DMS153 (cell line): ENCODE measurements at places on chromosomes 4 and X.

GRCh38 chr4:158322109-158322508 lies 111.8 kb downstream of the TMEM144 start:
- no peak for DNase-seq

GRCh38 chr4:102139932-102140331 lies 205.3 kb downstream of the SLC39A8 start:
- peak; percentile 13 for DNase-seq

DNA sequence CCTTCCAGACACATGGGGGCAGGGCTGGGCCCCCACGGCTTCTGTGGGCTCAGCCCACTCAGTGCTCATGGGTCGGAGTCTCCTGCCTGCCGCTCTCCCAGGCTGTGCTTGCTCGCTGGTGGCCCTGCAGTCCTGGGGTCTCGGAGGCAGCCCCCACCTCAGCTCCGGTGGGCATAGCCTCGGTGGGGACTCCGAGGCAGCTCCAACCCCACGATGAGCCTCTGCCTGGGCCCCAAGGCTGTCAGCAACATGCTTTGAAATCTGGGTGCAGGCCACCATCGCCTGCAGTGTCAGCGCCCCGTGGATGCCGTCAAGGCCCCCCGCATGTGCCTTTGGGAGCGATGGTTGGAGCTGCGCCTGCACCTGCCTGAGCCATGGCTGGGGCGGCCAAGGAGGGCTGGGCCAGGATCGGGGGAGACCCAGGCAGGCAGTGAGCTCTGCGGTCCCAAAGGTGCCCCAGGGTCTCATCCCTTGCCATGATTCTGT lies 30.2 kb upstream of the SPON2 start:
- DNase-seq, result no peak

- DNase-seq, result no peak
Observed at GRCh38 chr4:77834403-77834802, 15.2 kb upstream of the CNOT6L start.

GRCh38 chrX:129115104-129115503 lies 408.2 kb downstream of the SMARCA1 start:
- peak; percentile 42 for DNase-seq

DNA sequence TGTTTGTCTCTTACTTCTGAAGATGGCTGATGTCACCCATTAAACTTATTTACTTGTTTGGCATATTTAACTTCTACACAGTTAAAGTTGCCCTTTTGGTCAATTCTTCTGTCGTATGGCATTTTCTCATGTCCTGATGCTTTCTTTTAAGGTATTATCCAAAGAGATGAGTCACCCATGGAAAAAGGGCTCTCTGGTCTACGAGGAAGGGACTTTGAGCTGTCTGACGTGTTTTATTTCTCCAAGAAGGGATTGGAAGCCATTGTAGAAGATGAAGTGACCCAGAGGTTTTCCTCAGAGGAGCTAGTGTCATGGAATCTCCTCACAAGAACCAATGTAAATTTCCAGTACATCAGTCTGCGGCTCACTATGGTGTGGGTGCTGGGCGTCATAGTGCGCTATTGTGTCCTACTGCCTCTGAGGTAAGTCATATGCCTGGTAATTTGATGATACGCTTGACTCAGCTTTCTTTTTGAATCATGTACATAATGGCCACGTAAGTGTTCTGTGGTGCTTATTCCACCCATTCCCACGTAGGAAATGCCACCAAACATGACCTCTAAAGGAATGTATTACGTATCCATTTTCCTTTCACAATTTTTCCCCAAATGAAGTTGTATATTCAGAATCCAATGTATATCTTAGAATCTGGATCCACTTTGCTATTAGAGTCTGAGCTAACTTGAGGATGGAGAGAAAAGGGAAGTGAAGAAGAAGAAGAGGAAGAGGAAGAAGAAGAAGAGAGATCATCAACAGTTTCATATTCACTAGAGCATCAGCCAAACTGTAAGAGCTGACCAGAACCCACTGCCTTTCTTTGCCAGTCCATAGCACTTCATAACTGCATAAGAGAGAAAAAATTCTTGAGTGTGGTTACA lies 45.7 kb downstream of the GPAT3 start:
- no peak for DNase-seq

- peak; percentile 29 for DNase-seq
Observed at GRCh38 chr4:152369203-152369901, 166.5 kb downstream of the FBXW7 start.

DNA sequence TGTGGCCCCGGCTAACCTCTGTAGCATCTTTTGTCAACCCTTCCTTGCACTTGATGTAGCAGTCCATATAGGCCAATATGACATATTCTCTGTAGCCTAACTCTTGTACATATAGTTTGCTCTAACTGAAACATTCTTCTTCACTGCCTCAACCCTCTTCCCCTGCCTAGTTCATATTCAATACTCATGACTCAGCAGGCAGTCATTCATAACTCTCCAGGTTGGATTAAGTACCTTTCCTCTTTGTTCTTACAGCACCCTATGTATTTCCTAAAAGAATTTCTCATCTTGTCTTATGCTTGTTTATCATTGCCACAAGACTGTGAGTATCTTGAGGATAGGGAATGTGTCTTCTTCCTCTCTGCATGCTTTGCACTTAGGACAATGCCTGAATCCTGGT lies 76.9 kb downstream of the TMLHE start:
- no peak for DNase-seq

GRCh38 chr4:8503801-8504200 lies 63.2 kb downstream of the TRMT44 start:
- DNase-seq, result no peak

DNA sequence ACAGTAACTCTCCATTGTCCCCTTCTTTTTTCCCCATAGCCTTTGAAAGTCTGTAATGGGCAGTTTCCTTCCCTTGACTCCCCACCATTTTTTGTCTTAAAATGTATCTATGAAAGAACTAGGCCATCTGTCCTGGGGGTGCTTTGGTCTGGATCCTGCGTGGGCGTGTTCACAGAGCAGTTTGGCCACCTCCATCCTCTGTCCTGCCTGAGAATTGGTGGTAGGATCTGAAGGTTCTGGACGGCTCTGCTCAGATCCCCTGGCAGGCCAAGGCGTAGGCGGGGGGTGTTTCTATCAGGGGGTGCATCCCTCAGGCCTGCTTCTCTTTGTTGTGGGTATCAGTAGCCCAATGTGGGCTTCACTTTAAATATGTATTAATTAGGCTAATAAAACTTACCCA lies 107.1 kb downstream of the FAM193A start:
- no peak for DNase-seq

DNA sequence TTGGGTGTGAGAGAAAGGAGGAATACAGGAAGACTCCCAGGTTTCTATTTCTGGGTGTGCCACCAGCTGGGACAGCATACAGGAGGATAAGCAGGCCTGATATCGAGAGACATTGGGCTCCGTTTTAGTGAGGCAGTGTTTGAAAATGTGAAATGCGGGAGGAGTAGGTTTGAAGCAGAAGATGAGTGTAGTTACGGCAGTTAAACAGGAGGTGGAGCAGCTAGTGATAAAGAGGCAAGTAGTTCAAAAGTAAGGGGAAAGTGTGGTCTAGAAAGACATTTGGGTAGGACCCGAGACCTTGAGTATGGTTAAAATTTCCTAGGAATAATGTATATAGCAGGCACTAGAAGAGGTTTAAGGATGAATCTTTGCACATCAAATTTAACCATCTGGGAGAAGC lies 42.4 kb downstream of the DCUN1D4 start:
- no peak for DNase-seq

GRCh38 chr4:128076464-128076863 lies 15.4 kb downstream of the LARP1B start:
- DNase-seq, result no peak

- no peak for DNase-seq
Observed at GRCh38 chrX:134694333-134695322, 36.4 kb upstream of the PLAC1 start.

GRCh38 chr4:6687947-6688878 lies 5.5 kb upstream of the S100P start:
- no peak for DNase-seq

GRCh38 chr4:102723511-102723910 lies 37.3 kb downstream of the MANBA start:
- no peak for DNase-seq

GRCh38 chr4:38566806-38567398 lies 97.1 kb upstream of the KLF3 start:
- DNase-seq, result no peak

- DNase-seq, result no peak
Observed at GRCh38 chrX:10083809-10084208, 73.0 kb upstream of the CLCN4 start.
